ENCODE measurements at places on chromosomes 13 and 19. TPM values are rescaled to one million over a fixed set of nuclear protein-coding genes. Genes with fewer than 3 reads are reported as not detected.

- no peak for DNase-seq
These were observed 317.3 kb downstream of the PCDH17 start for GRCh38 chr13:57948884-57949283.

The SNRPD2 gene
- 331 TPM for total RNA-seq

DNA sequence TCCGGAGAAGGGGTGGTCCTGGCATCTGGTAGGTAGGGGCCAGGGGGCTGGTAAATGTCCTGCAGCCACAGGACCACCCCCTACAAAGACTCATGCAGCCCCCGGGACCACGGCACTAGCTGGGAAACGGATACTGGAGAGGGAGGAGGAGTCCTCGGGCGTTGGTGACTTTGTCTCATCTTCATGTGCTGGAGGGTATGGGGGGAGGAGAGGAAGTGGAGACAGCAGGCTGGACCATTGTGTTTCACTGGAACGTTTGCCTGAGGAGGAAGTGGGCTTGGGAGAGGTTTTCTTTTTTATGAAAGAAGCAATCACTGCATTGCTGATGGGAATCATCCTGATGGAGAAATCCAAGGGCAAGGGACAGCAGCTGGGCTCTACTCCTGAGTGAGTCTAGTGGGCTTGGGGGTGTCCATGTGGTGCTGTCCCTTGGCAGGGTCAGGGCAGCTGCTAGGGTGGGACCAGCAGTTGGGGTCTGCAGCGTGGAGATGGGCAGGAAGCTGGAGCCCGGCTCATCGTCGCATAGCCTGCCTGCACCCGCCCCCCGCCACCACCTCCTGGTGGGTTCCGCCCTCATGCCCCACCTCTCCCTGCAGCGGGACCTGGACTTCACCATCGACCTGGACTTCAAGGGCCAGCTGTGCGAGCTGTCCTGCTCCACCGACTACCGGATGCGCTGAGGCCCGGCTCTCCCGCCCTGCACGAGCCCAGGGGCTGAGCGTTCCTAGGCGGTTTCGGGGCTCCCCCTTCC, 1.7 kb upstream of the ADM5 start:
- DNase-seq = no peak

- no peak for DNase-seq
These were observed 33.0 kb upstream of the TSC22D1 start for GRCh38 chr13:44609137-44609536.

DNA sequence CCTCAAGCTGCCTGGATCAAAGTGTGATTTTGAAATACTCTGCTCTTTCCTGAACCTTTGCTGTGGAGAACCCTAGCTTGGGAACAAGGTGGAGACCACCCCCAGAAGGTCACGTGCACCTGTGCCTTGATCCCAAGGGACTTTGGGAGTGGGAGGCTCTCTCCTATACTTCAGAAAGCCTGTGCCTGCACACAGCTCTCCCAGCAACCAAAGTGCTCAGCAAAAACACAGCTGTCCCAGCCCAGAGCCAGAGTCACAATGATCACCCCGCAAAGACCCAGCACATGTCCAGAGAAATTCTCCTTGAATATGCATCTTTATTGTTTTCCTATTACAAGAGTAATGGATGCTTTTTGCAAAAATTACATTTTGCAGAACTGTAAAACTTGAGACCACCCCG, 43.4 kb downstream of the TNFRSF19 start:
- no peak for DNase-seq

GRCh38 chr13:20571676-20572075, 4.7 kb downstream of the IFT88 start:
- no peak for DNase-seq
